ENCODE measurements at places on chromosomes 13 and 19.
A peak's percentile ranks its signal among the peaks of the same experiment; 100 is the strongest.

GRCh38 chr13:43220873-43221595 is 197.6 kb downstream of the DNAJC15 start:
- DNase-seq: no peak

- DNase-seq: no peak
These were observed 111.3 kb downstream of the ZNF486 start for GRCh38 chr19:20278342-20278741.

GRCh38 chr13:20519875-20520274 is 5.8 kb downstream of the CRYL1 start:
- DNase-seq: no peak

DNA sequence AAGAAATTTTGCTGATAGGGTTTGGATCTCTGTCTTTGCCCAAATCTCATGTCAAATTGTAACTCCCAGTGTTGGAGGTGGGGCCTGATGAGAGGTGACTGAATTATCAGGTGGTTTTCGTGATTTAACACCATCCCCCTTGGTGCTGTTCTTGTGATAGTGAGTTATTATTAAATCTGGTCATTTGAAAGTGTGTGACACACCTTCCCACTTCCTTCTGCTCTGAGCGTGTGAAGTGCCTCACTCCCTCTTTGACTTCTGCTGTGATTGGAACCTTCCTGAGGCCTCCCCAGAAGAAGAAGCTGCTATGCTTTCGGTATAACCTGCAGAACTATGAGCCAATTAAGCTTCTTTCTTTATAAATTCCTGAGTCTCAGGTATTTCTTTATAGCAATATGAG is 632.0 kb downstream of the SLITRK5 start:
- DNase-seq: no peak

DNA sequence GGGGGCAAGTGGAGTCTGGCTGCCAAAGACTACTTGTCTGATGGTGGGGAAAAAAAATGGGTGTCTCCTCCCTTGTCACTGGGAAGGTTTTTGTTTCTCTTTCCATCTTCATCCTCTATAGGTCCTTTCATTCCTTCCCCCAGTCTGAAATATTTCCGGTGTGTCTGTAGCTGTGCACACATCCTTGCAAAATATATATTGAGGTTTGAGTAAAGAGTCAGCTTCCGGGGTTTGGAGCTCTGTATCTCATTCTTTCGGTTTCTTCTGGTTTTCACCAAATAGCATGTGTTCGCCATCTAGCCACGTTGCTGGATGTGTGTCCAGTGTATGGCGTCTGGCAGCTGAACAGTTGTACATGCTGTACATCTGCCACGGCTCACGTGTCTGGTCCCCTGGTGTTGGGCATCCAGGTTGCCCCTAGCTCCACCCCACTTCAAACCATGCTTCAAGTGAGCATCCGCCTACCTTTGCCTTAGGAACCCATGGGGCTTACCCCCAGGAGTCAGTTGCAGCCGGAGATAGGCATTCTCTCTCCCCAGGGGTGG is 142.2 kb downstream of the SIPA1L3 start:
- DNase-seq: peak; percentile 20

- no peak for DNase-seq
These were observed 69.9 kb downstream of the TBC1D4 start for GRCh38 chr13:75411924-75412537.

GRCh38 chr19:4707956-4708650 is 15.5 kb downstream of the DPP9 start:
- DNase-seq: no peak

DNA sequence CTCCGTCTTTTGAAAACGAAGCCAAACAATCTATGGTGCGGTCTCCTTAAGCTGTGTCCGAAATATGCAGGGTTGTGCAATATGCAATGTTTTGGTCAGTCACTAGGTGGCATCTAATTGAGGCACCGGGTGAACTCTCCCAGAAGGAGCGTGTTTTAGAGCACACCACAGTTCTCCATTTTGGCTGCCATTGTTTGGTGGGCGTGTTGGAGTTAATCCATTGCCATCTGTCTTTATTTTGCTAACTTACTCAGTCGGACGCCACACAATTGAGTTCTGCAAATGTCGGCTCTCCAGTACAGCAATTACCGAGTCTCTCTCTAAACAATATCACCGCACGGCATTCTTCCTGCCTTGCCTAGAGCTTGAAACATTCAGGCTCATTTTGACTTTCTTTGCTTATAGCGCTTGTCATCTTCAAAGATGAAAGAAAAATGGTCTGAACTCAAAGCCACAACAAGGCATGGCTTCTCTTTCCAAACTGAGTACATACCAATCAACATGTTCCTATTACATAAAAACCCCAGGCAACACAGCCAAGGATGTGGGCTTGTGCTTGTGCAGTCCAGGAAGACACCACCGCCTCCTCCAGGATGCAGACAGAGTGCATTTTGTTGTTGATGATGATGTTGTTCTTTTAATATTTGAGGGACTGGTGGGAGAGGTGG is 182.0 kb upstream of the SERP2 start:
- no peak for DNase-seq

DNA sequence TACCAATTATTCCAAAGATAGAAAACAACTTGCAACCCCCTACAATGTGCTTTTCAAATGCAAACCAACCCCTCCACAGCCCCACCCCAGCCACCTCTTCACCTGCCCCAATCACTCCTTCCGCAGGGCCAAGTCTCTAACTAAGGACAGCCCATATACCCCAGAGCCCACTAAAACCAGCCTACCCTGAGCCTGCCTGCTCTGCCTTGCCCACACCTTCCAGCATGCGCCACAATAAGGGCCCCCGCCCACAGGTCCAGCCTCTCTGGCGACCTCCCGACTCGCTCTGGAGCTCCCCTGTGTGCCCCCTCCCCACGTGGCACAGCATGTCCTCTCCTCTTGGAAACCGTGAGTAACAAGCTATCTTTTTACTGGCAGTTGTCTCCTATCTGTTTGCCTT is 42.8 kb upstream of the MEDAG start:
- no peak for DNase-seq

GRCh38 chr19:34504273-34504808 is 22.8 kb downstream of the WTIP start:
- DNase-seq: no peak

GRCh38 chr19:45692187-45693105 is at the start of gene QPCTL:
Gene QPCTL (plus strand): TSS chr19:45692666. CDS start chr19:45692704, 38 bp downstream.
- DNase-seq: peak; percentile 91

- DNase-seq: no peak
These were observed 12.3 kb downstream of the FAM187B start for GRCh38 chr19:35216016-35216832.

DNA sequence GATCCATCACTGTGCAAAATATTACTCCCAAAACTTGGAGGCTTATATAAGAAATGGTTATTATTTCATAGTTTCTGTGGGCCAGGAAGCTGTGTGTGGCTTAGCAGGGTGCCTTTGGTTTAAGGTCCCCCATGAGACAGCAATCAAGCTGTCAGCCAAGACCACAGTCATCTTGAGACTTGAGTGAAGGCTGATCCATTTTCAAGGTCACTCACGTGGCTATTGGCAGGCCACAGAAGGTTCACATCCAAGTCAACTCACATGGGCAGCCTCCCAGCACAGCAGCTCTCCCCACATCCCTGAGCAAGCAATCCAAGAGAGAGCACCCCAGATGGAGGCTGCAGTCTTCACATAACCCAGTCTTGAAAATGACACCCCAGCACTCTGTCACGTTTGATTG is 537.4 kb downstream of the MYO16 start:
- no peak for DNase-seq

- no peak for DNase-seq
These were observed 75.3 kb downstream of the TEX29 start for GRCh38 chr13:111395511-111396393.

GRCh38 chr13:36454121-36454520 is 21.8 kb downstream of the CCNA1 start:
- DNase-seq: no peak

- no peak for DNase-seq
These were observed 15.9 kb upstream of the EID2 start for GRCh38 chr19:39555883-39556282.

- no peak for DNase-seq
These were observed 1.2 kb upstream of the ZNF225 start for GRCh38 chr19:44111910-44112463.

GRCh38 chr13:44132710-44133109 is 240.9 kb upstream of the SERP2 start:
- DNase-seq: no peak

Measured in activated T-helper 1 cell treated with anti-CD3 and anti-CD28 coated beads, Interleukin-2, amount 50 U/mL, for 16 hours (primary cell).